ENCODE measurements at places on chromosomes 11 and 22.

DNA sequence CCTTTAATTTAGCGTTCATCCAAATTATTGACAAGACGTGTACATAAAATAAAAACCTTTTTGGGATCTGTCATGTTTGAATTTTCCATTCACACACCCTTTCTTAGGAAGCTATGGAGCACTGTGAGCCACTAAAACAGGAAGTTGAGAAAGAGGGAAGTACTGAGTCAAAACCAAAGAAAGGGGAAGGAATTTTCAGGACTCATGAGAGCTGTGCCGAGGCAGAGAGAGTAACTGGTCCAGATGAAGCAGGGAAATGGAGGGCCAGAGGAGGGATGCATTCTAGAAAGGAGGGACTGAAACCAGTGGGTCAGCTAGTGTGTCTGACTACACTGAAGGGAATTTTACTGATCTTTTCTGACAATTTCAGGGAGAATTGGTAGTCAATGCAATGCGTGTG is 24.9 kb downstream of the APLP2 start:
- DNase-seq: no peak

- DNase-seq: peak; percentile 1
Observed at GRCh38 chr11:16713594-16713993, 24.9 kb upstream of the C11orf58 start.

GRCh38 chr11:38304926-38305325 is 1706.9 kb upstream of the RAG2 start:
- peak; percentile 6 for DNase-seq

DNA sequence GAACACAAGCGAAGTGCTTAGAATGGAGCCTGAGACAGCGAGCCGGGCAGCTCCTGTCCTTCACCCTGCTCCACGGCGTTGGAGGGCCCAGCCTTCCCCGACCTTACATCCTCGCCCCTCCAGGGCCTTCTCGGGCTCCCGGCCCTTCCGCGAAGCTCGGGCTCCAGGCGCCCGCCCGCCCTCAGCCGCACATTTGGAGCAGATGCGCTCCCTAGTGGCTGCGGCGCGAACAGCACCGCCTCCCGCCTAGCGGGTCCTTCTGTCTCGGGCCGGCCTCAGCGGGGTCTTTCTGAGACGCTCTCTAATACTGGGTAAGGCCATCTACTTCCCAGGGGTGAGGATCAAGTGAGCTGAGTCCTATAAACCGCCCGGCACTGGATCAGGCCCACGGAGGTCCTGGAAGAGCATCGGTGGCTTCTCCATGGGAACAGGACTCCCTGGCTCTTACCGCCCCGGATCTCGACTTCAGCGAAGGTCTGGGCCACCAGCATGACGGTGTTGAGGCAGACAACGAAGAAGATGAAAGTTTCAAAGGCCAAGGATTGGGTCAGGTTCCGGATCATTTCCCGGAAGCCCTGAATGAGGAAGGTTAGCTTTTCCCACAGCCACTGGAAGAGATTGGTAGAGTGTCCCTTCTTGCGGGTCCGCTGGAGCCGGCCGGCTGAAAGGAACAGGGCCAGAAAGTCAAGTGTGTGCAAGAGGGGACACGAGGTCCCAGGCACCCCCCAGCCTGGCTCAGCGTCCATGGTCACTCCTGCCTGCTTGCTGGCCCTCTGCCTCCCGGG is 3.7 kb downstream of the CATSPER1 start:
- peak; percentile 85 for DNase-seq

GRCh38 chr11:62666259-62666926 is 1.3 kb downstream of the CSKMT start:
- DNase-seq: no peak

GRCh38 chr22:41062146-41062545 is 30.2 kb upstream of the EP300 start:
- no peak for DNase-seq

- DNase-seq: no peak
Observed at GRCh38 chr11:76371170-76371569, 9.8 kb downstream of the THAP12 start.

GRCh38 chr11:36251823-36252222 is 37.4 kb downstream of the COMMD9 start:
- DNase-seq: no peak

DNA sequence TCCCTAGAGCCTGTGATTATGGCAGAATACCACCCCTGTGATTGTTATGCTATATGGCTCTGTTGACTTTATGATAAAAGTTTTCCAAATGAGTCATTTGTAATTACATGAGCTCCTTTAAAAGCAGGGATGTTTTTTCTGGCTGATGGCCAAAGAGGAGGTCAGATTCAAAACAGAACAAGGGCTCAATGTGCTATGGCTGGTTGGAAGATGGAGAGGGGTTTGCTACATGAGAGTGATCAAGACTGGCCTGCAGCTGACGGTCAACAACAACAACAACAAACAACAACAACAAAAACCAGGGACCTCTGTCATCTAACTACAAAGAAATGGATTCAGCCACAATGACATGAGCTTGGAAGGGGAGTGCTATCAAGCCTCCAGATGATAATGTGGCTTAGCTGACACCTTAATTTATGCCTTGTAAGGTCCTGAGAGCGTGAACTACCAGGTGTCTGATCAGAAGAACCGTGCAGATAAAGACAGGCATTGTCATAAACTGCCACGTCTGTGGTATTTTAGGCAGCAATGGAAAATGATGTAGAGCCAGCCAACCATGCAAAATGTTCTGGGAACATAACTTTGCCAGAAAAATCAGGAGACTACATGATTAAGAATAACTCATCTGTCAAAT is 47.2 kb downstream of the PIWIL3 start:
- DNase-seq: peak; percentile 66

DNA sequence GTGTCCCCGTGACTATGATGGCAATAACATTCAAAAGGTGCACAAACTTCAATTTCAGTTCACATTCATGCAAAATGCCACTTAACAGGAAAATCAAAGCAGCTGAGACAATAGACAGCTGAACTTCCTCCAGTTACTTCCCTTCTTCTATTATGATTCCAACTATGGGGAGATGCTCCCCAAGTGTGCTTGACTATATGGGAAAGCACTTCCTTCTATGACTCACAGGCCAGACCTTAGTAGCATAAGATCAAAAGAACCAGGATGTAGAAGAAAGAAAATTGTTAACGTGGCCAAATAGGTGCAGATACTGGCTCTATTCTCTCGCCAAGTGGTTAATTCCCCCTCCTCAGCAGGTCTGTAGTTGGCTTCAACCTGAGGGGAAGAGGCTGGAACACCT is 7.8 kb upstream of the FAT3 start:
- DNase-seq: no peak

GRCh38 chr22:39534591-39535356 is 2.2 kb upstream of the RPS19BP1 start:
- peak; percentile 96 for DNase-seq

DNA sequence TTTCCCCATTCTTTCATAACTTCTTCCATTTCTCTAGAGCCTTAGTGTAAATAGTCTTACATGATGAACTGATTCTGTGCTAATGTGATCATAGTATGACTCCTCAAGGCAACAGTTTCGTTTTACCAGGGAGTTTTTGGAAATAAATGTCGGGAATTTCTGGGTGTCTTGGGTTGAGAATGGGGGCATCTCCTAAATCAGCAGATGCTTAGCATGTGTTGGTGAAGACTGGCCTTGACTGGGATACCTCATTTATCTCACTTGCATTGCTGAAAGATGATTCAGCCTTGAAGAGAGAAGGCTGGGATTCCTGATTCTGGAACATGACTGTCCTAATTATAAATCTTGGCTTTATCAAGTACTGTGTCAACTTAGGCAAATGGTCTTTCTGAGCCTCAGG is 115.7 kb upstream of the C11orf87 start:
- DNase-seq: no peak

DNA sequence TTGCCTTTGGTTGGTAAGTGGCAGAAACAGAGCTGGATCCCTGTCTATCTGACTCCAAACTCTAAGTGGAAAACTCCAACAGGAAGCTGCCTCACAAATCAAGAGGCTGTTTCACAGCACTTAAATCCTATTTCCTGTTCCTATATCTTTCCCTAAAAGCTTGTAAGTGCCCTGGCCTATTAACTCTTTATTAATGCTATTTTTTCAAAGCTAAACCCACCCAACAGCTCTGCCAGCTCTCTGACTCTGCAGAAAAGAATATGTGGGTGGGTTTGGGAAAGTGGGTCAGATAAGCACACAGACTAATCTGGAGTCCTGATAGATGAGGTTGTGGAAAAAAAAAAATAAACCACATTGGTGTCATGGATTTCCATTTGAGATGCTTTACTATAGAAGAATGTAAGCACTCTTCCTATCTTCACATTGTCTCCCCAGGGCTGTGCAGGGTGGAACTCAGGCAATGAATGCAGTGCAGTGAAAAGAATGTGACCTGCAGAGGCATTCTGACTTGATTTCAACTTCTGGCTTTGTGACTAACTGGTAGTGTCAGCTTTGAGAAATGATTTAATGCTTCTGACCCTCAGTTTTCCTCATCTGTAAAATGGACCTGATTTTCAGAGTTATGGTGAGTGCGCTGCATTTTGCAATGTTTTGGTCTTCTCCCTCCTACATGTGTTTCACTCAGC is 125.6 kb downstream of the AASDHPPT start:
- DNase-seq: no peak

DNA sequence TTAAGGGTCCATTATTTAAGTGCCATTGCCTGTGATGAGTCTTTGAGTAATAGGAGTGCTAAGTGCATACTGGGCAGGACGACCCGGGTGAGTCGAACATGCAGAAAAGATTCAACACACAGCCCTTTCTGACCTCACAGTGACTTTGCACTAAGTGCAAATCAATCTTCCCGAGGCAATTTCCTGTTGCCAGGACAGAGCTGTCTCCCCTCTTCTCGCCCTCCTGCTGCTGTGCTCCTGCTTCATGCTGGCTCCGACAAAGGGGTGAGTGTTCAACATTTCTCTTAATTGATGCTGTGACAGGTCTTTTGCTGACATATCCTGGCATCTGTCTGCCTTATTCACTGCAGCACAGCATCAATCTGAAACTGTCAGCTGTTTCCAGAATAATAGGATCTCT is 42.0 kb downstream of the MCHR1 start:
- peak; percentile 92 for DNase-seq

All from eye (tissue), 1 donor.